Glutamatergic neuron (in vitro differentiated cells): ENCODE measurements at places on chromosomes 1 and 21. TPM values are rescaled to one million over a fixed set of nuclear protein-coding genes. Genes with fewer than 3 reads are reported as not detected.

- DNase-seq: no peak
Measured at GRCh38 chr1:161914595-161914994, 109.1 kb downstream of the OLFML2B start.

DNA sequence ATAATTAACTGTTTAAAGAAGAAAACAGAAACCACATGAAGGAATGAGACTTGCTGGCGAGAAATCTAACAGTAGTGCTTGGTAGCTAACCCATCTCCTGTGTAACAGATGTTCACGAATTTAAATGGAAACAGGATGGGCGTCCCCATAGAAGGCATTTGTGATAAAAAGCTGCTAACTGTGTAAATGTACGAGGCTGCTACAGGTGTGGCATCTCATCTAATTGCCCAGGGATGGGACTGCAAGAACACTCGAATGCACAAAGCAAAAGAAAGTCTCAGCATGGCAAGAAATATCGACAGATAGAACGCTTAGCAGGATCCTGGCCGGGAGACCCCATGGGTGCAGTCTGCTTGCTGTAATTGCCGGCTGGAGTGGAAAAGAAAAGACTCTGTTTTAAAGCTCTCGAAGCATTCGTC, 112.7 kb downstream of the RUNX1 start:
- DNase-seq: peak; percentile 19

DNA sequence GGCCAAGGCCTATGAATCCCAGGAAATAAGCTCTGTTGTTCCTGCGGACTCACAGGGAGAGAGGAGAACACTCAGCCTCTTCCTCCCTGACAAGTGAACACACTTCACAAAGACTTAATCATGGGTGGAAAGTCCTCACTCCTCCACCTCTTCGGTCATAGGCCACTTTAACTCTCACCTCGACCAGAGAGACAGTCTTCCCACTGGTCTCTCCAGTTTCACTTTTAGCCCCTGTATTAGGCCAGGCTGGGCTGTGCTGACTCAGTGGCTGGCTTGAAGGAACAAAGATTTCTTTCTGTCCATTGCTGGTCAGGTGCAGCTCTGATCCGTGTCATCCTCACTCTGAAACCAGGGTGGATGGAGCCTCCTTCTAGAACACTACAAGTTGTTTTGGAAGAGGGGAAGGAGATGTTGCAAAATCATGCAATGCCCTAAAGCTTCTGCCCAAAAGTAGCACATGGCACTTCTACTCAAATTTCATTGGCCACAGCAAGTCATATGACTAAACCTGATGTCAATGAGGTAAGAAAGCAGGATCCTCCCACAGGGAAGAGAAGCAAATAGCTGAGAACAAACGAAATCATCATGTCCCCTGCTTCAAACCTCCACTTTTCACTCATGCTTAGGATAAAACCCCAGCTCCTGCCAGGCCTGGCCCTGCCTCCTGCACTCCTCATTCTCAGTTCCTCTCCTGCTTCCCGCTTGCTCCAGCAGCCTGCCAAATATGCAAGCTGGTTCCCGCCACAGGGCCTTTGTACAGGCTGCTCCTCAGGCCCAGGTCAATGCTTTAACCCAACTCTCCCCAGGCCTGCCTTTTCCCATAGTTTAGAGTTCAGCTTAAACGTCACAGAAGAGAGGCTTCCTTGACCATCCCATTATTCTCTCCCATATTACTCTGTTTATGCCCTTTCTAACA, 150.5 kb upstream of the RUNX3 start:
- DNase-seq: no peak

- DNase-seq: no peak
Measured at GRCh38 chr1:232984577-232985425, 34.4 kb downstream of the NTPCR start.

DNA sequence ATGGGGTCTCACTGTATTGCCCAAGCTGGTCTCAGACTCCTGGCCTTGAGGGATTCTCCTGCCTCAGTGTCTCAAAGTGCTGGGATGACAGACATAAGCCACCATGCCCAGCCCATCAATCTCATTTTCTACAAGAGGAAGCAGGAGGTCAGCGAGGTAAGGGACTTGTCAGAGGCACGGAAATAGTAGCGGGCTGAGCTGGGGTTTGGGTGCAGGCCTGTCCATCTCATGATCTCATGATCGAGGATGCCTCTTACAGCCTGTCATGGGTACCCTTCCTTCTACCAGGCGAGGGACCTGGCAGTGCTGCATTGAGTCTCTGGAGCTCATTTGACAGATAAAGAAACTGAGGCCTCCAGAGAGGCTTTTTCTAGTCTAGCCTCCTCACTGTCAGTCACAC, 28.5 kb upstream of the SCCPDH start:
- no peak for DNase-seq

MPC2 gene
- total RNA-seq: 41.1 TPM

TOR1AIP2 gene
- total RNA-seq: 70.3 TPM

DNA sequence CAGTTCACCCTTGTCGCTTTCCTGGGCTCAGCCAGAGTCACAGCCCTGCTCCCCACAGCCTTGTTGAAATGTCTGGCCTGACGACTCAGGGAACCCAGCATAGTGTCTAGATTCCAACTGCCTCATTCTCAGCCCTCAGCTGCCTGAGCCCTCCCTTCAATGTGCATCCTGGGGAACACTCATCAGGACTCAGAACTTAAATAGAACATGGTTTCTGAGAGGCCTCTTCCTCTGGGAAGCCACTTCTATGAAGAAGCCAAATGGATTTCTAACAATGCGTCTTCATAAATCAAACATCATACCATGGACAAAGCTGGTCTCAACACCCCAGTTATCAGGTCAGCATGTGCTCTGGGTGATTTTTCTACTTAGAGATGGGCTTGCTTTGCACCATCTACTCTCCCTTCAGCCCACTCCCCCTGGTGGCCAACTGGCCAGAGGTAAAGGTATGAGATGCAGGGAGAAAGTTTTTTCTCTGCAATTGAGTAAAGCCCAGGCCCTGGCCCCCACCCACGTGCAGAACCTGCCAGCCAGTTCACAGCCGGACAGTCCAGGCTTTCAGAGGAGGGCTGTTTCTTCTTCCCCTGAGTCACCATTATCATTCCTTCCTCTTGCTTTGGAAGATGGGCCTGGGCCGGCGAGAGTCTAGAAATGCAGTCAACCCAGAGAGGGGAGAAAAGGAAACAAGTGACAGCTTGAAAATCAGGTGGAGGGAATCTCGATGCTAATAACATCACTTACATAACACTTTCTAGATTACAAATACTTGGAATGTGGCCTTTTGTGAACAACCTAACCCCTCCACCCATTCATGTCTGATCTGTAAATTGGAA, 32.1 kb downstream of the CD244 start:
- DNase-seq: peak; percentile 88

GRCh38 chr1:193308438-193308837, 122.0 kb upstream of the B3GALT2 start:
- DNase-seq: no peak

SMPDL3B gene
- not detected for total RNA-seq

RAB4A gene
- 63.0 TPM for total RNA-seq

GJC2 gene
- 3.0 TPM for total RNA-seq

ECM1 gene
- 2.8 TPM for total RNA-seq

DNA sequence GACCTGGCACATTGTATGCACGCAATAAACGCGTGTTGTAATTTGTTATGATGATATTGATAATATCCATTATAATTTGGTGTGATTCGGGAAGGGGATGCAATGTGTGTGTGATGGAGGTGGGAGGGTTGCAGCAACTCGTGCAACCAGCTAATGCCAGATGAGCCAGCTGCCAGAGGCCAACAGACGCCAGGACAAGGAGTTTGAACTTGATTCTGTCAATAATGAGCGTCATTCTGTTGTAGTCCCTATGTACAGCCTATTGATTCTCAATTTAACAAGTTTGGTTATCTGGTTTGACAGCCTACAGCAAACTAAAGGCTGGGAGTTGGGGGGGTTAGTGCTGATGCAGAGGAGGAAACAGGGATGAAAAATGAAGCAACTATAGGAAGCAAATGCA, 35.5 kb downstream of the TIAM1 start:
- no peak for DNase-seq

DNA sequence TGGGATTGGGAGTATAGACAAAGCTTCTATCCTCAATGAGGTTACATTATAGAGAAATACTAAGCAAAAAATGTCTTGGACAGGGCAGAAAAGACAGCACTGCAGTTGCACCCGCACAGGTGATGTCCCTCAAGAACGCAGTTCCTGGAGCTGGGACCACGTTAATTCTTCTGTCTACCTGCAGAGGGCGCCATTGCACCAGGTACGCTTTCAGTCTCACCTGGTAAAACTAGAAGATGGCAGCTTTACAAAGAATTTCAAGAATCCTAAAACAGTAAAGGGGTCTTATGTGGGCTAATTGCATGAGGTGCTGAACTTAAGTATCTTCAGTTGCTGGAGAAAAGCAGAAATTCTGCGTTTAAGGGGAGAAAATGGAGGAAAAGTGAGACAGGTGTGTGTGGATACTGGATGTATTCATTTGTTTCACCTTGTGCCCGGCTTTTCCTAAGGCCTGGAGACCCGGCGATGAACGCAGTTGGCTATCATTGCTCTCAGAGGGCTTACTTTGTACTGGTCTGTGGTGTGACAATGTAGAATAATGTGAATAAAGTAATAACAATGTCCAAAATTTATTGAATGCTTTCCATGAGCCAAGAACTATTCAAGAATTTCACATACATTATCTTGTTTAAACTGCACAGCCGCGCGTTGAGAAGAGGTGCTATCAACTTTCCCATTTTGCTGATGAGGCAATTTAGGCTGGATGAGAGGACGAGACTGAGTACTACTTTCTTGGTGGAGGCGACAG, 276.3 kb upstream of the GREM2 start:
- peak; percentile 56 for DNase-seq

CRP gene
- not detected for total RNA-seq

DNA sequence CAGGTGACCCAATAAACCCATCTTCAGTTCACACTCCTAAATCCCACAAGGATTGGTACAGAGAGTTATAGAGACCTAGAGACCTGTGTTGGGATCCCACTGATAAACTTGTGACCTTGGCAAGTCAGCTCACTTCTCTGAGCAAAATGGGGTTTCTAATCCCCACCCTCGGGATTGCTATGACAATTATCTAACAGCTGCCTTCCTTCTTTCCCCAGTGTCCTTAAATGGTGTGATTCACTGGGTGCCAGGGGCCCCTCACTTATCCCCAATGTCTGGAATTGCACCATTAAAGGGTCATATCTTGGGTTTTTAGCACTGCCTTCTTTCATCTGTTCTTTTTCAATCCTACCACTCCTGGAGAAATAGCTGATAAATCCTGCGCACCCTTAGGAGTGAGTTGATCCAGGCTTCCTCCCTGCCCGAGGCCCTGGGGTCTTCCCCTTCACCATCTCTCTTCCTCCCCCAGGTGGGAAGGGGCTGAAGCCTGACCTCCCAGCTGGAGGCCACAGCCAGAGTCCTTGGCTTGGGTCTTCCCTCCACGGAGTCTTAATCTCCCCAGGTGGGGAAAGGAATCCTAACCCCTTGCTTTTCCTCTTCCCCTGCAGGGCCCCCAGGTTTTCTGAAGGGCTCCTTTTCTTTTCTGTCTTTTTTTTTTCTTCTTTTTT, 39.7 kb downstream of the LACTBL1 start:
- DNase-seq: no peak

DNA sequence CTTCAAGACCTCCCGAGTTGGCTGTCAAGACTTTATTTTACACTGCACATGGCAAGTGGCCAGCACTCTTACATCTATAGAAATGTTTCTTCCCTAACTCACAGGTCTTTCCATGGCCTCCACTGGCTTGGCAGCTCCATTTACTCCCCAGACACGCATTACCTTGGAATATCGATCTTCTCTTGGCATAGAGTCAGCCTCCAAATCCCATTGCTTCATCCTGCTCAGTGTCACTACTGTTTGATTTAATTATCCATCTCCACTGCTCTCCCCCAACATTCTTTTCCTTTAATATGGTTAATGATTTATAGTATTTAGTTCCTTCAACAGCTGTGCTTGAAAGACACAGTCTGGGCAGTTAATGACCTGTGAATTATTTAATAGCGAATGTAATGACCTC, 241.2 kb upstream of the MAP1LC3C start:
- DNase-seq: no peak

DNA sequence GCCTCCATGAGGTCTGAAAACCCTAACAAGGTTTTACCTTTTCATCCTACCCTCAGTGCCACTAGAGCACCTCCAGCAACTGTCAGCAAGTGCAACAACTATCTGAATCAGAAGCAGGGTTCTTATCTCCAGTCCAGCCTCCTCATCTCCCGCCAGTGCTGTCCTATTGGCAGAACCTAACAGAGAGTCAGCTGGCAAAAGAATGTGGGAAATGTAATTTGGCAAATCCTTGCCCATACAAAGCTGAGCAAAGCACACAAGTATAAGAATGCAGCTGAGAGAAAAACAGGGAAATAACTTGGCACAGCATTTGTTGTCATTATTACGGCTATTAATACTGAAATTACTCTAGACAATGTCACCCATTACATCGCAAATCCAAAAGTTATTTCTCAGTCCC, 124.2 kb downstream of the ATP6V1G3 start:
- no peak for DNase-seq

DNA sequence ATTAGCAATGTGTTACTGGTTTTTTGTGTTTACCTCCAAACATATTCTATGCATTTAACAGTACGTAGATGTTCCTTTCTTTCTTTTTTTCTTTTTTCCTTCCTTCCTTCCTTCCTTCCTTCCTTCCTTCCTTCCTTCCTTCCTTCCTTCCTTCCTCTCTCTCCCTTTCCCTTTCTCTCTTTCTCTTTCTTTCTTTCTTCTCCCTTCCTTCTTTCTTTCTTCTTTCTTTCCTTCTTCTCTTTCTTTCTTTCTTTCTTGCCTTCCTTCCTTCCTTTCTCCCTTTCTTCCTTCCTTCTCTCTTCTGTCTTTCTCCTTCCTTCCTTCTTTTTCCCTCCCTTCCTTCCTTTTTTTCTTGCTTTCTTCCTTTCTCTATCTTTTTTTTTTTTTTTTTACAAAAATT, 46.2 kb upstream of the GNG12 start:
- no peak for DNase-seq

RAB42 gene
- 0.69 TPM for total RNA-seq

- no peak for DNase-seq
Measured at GRCh38 chr1:107673006-107673405, 292.0 kb downstream of the VAV3 start.

- DNase-seq: no peak
Measured at GRCh38 chr1:200899954-200900867, 5.5 kb downstream of the INAVA start.

RUNX3 gene
- total RNA-seq: 0.15 TPM

GRCh38 chr1:22408230-22408629, 43.4 kb upstream of the ZBTB40 start:
- DNase-seq: peak; percentile 48

ZMYND12 gene
- 0.49 TPM for total RNA-seq

DNA sequence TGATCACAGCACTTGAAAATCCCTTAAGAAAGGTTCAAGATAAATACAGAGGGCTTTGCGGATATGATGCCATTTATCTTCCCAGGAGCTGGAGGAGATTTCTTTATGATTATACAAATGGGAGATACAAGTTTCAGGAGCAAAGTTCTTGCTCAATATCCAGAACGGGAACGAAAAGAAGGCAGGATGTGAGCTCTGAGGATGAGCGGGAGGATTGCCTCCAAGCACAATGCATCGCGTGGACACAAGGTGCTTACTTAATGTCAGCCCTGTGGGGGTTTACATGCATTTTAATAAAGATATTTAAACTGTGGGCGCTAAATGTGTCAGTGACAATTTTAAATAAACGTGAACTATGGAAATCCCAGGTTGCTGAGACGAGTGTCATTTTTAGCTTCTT, 59.0 kb downstream of the SYT6 start:
- no peak for DNase-seq
